Stimulated activated CD8-positive, alpha-beta memory T cell treated with anti-CD3 and anti-CD28 coated beads, Interleukin-7, amount 100 ng/mL, for 1 hour (primary cell): ENCODE measurements at places on chromosomes 16 and 17.

DNA sequence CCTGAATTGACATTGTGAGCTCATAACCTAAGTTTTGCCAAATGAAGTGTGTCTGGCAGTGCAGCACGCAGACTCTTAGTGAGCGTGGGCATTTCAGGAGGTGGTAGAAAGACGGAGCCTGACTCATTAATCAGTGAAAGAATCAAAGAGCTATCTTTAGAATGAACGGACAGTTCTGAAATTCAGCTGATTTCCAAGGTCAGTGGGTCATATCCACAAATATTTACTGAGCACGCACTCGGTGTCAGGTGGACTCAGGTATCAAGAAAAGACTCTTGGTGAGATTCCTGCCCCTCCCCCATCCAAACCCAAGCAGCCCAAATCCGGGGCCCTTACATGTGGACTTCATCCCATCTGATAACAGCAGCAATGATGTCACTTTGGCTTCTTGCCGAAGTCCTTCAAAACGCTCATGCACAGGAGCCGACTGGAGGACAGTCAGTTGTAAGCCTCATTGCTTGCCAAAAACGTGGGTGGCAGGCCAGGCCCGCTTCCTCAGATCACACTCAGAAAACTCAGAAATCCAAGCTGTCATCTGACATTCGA, 185.8 kb downstream of the HS3ST3A1 start:
- DNase-seq = no peak

- DNase-seq = no peak
These were observed 26.4 kb downstream of the NMT1 start for GRCh38 chr17:45087504-45087975.

- no peak for DNase-seq
These were observed 2.3 kb downstream of the GP1BA start for GRCh38 chr17:4934173-4934979.

DNA sequence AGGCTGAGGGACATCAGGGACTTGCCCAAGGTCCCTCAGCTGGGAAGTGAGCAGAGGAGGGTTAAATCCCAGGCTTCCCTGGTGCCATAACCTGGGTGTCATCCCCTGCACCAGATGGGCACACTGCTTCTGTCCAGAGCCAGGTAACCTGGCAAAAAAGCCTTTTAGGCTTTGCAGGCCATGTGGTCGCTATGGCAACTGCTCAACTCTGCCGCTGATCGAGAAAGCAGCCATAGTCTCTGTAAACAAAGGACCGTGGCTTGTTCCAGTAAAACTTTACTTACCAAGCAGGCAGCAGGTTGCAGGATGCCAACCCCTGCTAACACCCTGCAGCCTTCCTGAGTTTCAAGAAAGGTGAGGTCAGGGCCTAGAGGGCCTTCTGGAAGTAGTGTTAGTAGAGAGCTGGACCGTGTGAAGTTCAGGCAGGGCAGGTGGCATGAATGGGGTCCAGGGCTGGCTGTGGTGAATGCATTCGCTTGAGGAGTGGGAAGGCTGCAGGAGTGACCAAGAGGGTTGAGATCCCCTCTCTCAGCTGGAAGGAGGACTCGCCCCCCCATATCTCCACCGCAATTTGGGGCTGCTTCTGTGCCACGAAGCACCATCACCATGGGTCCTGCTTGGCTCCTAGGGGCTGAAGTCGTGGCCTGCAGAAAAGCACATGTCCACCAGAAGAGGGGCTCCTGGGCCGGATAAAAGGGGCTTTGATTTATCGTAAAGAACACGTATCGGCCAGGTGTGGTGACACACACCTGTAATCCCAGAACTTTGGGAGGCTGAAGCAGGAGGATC, 91.3 kb downstream of the SOCS1 start:
- DNase-seq = no peak

DNA sequence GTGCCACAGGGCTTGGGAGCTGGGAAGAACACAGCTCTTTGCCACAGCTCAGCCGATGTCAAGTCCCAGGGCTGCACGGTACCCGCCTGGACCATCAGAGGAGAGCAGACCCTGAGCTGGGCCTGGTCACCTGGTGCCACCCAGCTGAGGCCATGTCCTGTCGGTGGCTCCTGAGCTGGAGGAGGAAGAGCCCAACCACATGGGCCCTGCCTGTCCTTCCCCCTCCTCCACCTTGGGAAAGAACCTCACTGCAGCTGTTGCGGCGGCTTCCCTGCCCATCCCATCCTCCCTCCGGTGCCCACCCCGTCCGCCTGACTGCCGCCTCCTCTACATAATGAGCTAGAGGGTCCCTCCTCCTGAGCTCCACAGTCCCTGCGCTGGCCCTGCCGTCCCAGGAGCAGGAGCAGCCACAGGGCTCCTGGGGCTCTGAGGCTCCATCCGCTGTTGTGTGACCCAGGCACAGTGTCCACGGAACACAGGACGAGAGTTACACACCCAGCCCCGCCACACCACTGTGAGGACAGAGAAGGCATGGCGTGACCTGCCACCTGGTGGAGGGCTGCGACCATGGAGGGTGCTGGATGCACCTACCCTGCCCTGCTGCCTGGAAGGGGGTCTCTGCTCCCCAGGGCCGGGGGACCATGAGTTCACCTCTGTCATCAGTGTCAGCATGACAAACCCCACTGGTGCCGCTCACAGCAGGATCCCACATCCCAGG, 21.4 kb upstream of the CHMP6 start:
- DNase-seq = no peak
